ENCODE measurements at places on chromosomes 5 and 9.

DNA sequence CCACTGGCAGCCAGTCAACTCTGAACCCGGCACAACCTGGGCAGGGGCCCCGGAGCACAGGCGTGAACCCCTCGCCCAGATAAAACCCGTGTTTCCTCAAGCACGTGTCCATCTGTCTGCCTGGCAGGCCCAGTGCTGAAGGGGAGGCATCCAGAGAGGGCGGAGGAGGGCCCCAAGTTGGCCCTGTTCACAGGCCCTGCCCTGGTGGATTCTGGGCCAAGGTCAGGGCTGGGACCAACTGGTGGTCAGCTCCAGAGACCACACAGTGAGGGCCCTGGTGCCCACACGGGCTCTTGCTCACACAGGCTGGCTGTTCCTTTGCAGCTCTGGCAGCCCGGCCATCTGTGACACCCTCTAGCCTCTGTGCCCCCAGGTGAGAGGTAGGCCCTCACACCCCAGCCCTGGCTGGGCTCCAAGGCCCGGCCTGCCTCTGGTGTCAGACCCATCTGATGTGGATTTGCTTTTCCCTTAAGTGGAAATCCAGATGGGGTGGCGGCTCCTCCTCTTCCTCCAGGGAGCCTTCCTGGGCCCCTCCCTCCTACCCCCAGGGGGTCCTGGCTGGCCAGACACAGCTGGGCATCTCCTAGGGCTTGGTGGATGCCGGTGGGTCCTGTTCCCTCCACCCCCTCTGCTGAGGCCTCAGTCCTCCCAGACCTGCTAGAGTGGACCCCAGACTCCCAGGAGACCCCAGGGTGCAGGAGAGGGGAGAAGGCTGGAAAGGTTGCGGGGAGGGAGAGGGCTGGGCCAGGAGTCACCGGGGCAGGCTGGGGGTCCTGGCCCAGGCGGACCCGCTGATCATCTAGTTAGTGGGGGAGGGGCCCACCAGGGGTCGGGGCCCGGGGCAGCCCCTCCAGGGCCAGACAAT, 525 bp upstream of the STPG3 start:
- DNase-seq = no peak

- no peak for DNase-seq
Measured at GRCh38 chr9:18855656-18856055, 177.4 kb downstream of the SAXO1 start.

DNA sequence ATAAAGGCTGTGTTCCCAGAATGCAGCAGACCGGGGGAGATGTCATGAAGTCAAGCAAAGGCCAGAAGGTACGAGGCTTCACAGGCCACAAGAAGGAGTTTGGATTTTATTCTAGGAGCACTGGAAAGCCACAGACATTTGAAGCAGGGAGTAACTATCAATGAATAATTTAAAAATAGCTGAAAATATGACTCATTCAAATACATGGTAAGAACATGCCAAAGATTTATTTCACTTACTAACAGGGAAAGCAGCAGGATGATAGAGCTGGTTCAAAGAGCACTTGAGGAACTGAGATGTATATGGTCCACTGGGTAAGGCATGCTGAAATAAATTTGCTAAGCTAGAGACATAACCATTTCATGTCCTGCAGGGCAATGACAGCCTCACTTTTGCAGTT, 53.2 kb downstream of the MSX2 start:
- DNase-seq = no peak

DNA sequence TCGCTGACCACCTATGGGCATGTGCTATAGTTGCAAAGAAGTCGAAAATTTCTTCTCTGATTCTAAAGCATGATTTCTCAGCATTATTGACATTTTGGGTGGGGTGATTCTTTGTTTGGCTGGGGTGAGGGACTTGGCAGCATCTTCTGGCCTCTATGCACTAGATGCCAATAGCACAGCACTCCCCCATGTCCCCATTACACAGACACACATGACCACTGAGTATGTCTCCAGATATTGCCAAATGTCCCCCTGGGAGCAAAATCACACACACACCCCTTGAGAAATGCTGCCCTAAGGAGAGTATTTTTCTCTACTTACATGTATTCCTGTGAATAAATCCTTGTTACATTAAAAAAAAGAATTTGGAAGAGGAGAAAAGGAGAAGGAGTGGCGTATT, 89.1 kb downstream of the PDZD2 start:
- no peak for DNase-seq

DNA sequence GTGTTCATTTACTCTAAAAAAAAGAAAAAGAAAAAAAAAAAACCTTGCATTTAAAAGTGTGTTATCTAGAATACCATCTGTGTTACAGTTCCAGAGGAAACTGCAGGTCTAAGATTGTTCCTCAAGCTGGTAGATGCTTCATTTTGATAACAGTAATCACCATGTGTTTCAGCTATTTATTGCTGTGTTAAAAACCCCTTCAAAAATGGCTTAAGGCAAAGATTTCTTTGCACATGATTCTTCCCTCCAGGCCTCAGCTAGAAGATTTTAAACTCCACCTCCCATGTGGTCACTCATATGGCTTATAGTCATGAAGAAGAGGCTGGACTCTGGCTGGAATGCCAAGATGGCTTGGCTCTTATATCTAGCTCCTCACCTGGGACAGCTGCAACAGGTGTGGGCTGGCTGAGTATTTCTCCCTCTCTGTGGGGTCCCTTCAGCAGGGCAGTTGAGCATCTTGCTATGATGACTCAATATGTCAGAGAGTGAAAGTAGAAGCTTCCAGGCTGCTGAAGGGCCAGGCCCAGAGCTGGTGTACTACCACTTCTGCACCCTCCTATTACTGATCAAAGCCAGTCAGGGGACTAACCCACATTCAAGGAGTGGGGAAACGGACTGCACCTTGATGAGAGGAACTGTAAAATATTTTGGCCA, 920.4 kb upstream of the DMAC1 start:
- no peak for DNase-seq

- no peak for DNase-seq
Measured at GRCh38 chr9:130948266-130948665, 9.2 kb upstream of the FIBCD1 start.

- DNase-seq = no peak
Measured at GRCh38 chr5:179827680-179828079, 7.0 kb downstream of the SQSTM1 start.

DNA sequence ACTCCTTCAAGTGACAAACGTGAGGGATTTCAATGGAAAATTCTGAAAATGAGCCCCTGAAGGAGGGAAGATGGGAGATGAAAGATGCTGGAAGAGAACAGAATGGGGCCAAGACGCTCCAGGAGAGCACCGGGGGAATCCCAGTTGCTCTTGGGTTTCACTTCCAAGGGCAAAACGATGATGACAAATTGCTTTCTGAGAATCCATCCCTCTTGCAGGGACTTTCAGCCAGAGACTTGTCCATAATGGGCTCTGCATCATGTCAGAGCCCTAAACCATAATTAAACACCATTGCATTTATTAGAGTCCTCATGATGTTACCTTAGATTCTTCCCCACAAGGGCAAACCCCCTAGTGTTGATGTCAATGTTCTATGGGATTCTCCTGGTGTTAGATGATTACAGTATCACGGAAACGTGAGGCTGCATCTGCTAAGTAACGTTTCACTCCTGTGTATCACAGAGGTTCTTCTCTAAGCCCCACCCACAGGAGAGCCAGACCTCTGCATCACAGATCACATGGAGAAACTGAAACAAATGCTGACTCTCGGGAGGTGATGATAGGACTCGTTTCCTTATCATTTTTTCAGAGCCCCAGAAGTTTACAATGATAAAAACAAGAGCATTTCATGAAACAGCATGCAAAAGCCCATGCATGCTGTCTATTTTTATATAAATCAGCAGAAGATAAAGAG, 114.4 kb downstream of the TENT4A start:
- no peak for DNase-seq

DNA sequence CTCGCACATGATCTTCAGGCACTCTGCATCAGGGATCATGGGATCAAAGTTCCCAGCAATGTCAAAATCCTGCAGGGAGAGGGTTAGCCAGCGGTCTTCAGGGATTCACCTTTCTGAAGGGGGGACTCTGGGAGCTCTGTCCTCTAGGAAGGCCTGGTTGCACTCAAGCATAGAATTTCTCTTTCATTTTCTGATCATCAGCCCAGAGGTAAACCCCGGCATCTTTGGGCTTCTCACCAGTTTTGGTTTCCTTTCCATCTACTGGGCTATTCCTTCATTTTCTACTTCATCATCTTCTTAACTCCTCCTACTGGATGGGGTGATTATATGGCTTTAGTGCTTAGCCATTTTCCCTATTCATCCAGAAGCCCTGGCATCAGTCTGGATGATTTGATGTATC, 4.6 kb upstream of the DND1 start:
- no peak for DNase-seq

DNA sequence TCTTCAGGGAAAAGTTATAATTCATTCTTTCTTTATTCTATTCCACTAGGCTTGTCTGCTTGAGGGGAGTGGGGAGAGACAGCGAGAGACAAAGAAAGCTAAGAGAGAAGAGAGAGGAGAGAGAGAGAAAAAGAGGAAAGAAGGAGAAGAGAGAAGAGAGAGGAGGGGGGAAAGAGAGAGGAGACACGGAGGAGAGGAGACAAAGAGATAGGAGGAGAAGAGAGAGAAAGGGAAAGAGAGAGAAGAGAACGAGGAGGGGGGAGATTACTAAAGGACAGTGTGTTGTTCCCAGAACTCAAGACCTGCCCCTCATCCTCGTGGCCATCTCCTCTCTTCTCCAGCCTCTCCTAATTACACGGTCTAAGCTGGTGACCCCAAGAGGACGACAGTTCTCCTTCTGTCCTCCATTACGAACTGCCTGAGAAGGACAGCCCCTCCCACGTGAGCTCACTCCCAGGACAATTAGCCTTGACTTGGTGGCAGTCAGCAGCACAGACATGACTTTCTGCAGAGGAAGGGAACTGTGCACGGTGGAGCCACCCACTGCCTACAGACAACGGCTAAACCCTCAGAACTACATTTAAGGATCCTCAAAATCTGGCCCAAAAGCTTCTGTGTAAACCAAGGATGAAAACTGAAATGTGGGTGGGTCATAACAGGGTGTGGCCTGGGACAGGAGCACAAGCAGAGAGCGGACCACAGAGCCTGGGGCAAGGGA, 99.1 kb downstream of the COL23A1 start:
- DNase-seq = no peak

DNA sequence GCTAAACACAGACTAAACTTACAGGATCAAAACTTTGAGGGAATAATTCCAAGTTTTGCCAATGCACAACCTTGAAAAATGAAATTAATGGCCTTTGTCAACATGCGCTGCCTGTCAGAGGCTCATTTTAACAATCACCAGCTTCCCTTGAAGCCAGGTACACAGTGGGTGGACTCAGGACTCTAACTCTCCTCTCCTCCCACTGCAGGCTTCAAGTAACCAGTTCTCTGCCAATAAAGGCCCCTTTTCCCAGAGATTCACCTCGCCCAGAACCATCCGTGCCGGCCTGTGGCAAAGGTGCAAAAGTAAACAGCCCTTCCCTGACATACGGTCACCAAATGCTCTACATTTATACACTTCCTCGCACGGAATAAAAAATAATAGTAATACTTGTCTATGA, 18.4 kb upstream of the FBP2 start:
- no peak for DNase-seq

DNA sequence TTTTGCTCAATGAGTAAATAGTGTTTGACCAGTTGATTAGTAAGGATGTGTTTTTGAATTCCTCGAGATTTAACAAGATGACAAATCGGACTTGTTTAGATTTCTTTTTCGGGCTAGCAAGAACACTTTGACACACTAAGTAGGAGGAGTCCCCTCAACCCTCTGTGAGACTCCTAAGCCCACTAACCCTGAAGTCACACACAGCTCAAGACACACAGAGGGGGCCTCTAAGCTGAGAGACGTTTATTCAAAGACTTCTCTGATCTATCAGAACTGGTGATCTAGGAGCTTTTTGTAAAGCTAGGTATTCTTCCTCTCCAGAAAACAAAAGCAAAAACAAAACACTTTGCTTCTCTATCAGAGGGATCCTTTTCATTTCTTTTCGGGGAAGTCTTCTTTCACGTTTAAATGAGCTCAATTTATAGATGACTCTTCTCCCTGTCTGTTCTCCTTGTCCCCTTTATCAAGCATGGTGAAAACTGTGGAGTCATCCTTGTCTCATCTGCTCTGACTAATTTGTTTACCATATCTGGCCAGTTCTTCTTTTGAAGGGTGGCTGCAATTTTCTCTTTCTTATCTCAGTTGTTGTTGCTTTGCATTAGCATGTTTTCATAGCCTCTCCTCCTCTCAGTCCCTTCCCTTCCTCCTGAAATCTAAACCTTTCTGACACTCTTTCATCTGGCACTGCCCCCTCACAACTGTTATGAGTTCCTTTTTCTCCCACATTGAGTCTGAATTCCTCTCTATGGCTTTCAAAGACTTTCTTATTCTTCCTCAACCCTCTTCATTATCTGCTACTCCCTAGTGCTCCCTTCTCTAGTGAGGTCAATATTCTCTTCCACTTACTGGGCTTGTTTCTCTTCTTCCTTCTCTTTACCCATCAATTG, 68.5 kb upstream of the RAI14 start:
- no peak for DNase-seq

DNA sequence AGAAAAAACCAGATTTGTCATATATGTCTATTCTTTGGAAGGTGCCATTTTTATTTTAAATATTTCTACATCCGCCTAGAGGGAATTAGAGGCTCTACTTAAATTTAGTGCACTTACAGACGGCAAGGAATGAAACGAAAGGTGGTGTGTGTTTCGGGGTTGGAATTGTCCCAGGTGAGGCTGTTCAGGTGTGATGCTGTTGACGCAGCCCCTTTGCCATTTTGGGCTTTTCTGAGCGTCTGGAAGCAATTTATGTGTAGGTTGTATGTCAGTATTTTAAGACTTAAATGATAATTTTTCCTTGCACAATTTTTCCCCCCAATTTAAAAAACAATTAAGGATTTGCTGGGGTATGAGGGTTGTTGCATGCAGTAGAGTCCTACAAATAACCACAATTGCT, 2.0 kb downstream of the TENT4A start:
- DNase-seq = no peak

GRCh38 chr5:149883550-149883949, 61.0 kb downstream of the PDE6A start:
- no peak for DNase-seq

GRCh38 chr5:113082547-113082905, 105.9 kb downstream of the DCP2 start:
- DNase-seq = no peak

GRCh38 chr5:140630292-140631035, 2.5 kb downstream of the CD14 start:
- DNase-seq = no peak

DNA sequence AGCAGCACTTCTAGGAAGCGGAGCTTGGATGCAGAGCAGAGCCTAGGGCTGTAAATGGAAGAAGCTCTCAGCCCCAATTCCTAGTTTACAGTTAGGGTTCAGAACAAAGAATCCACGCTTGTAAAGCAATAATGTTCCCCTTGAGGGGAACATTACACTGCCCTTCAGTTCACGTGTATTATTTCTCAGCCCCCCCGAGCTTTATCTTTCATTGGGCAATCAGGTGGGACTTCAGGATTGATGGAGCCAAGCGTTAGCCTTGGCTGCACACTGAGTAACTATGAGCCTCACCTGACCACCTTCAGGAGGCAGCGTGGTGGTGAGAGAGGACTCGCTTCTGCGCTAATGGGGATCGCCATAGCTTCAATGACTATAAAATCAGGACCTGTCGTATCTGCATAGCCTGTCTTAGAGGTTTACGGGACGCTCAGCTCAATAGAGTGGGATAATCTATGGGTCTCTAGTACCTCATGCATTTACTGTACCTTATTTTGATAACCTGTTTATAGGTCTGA, 157.0 kb upstream of the RASEF start:
- DNase-seq = no peak

GRCh38 chr9:39587844-39588499, 232.5 kb downstream of the SPATA31A1 start:
- DNase-seq = no peak

All from stimulated activated CD4-positive, alpha-beta T cell treated with anti-CD3 and anti-CD28 coated beads, Interleukin-1b, Interleukin-23, amount 100 ng/mL, for 1 hour (primary cell).